Stimulated activated CD4-positive, alpha-beta T cell treated with anti-CD3 and anti-CD28 coated beads, Interleukin-1b, Interleukin-23, amount 100 ng/mL, for 48 hours (primary cell): ENCODE measurements at places on chromosomes 16 and 17.

- DNase-seq = no peak
Observed at GRCh38 chr17:16273499-16273898, 56.5 kb downstream of the PIGL start.

GRCh38 chr16:84054916-84055315 lies 12.3 kb upstream of the SLC38A8 start:
- no peak for DNase-seq

GRCh38 chr17:45950888-45951287 lies 48.2 kb upstream of the STH start:
- no peak for DNase-seq

GRCh38 chr17:81328978-81329926 lies 34.1 kb upstream of the SLC38A10 start:
- DNase-seq = no peak
